ENCODE measurements at places on chromosomes 5 and 9.
A peak's percentile ranks its signal among the peaks of the same experiment; 100 is the strongest.

DNA sequence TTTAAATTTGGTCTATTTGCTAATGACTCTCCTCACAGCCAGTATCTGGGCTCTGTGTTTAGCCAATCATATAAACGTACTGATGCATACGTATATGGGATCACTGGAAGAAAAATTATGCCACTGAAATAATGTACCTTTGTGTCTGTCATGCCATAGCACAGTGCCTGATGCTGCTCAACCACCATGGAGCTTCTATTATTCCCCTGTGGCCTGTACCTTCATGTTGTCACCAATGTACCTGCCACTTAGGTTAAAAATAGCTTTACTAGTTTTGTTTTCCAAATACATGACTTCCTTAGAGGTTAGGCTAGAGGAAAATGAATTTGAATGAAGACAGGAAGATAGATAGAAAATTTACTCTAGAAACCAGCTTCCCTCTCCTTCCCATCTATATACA lies 34.6 kb downstream of the HACD4 start:
- no peak for DNase-seq

DNA sequence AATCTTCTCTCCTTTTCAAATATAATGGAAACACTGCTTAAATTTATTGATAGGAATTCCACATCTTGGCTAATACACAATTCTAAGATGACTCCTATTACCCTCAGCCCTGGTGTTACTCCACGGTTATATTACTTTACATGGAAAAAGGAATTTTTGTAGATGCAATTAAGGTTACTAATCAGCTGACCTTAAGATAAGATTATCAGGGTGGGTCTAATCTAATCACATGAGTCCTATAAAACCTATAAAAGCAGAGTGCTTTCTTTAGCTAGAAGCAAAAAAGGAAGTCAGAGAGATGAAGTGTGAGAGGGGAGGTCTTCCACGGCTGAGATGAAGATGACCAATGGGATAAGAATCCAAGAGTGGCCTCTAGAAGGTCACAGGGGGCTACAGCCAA lies 268.6 kb downstream of the PDE4D start:
- no peak for DNase-seq

- DNase-seq = no peak
These were observed 35.2 kb downstream of the RLN2 start for GRCh38 chr9:5269249-5269715.

GRCh38 chr5:124592891-124593290 lies 153.5 kb downstream of the ZNF608 start:
- DNase-seq = no peak

DNA sequence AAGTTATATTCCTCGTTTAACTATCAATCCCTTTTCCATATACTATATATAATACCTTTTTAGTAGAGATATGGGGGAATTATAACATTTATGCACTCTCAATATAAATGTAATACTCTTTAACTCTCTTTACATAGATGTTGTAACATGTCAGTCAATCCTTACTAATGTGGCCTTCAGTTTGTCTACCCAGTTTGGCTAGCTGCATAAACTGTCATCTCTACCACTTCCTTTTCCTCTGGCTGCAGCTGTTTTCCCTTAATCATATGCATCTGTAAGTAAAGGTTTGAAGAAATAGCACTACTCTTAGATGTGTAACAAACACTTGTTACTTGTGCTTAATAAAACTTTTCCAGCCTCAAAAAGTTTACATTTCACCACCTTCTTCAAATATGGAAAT lies 13.4 kb downstream of the ABHD17B start:
- DNase-seq = no peak

GRCh38 chr9:96048104-96048955 lies 172.8 kb downstream of the ERCC6L2 start:
- peak; percentile 32 for DNase-seq

DNA sequence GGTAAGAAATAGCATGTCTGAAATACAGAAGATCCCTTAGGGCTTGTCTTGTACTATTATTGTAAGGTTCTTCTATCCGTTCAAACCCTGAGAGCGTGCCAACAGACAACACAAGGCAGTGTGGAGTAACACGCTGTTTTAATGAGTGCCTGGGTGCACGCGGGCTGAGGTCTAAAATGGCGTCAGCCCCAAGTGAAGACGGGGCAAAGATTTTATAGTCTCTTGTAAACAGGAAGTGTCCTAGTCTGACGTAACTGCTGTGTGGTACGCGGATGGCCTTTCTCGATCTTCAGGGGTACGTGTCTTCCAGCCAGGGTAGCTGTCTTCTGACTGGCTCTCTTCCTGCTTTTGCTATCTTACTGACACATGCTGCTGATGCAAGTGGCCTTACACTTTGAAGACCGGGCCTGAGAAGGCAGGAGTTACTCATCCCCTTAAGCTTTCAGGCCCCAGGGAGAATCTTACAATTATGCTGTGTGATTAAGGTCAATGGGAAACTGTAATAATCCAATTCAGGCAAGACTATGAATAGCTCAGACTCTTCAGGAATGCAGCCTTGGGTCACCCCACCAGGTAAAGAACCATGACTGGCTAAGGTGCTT lies 1812.0 kb upstream of the CDH9 start:
- DNase-seq = no peak

DNA sequence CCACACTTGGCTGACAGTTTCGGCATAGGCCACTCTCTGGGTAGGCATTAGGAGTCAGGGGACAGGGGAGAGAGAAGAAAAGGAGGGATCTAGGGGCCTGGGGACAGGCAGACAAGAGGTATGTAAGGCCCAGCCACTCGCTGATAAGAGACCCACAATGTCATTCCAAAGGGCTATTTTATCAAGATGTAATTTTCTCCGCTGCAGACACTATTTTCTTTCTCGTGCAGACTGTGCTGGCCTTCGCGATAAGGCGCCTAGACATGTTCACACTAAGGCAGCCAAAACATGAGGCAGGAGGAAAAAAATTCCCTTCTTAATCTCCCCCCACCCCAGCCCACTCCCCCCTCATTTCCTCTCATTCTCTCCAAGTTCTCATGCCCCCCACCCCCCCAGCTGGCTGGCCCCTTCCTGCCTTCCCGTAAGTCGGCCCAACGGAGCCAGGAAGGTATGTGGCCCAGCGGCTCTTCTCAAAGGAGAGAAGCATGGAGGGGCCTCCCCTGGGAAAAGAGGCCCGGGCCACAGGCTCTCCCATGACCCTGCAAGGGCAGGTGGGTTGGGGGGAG lies 44.9 kb upstream of the SYNPO start:
- DNase-seq = no peak

GRCh38 chr5:172090976-172091547 lies 84.6 kb upstream of the FBXW11 start:
- no peak for DNase-seq

- no peak for DNase-seq
These were observed 119.9 kb downstream of the TMEM174 start for GRCh38 chr5:73292816-73293459.

GRCh38 chr5:132820162-132820754 lies 7.2 kb downstream of the SOWAHA start:
- peak; percentile 92 for DNase-seq

- no peak for DNase-seq
These were observed 4.4 kb upstream of the FGD3 start for GRCh38 chr9:92942688-92943616.

DNA sequence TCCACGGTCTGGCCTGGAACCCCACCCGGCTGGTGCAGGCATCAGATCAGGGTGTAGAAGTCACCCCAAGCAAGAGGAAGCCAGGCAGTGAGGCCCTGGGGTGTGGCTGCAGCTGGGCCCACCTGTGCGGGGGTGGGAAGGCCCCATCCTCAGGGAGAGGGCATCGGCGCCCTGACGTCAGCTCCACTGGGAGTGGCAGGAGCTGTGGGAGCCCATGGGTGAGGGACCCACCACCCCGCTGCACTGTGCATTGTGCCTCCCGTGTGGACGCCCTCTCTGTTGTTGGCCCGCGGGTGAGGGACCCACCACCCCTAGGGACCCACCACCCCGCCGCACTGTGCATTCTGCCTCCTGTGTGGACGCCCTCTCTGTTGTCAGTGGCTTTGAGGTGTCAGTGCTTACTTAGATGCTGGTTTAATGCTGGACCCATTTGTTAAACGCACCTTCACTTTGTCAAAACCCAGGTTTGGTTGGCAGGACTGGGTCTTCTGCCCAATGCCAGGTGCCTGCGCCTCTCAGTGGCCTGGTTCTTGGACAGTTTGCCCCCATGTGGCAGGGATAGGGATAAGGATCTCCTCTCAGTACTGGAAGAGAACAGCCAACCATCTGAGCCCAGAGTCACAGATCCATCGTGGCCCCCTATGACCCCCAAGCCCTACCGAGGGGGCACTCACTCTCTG lies 6.9 kb upstream of the EXOC3 start:
- DNase-seq = no peak

DNA sequence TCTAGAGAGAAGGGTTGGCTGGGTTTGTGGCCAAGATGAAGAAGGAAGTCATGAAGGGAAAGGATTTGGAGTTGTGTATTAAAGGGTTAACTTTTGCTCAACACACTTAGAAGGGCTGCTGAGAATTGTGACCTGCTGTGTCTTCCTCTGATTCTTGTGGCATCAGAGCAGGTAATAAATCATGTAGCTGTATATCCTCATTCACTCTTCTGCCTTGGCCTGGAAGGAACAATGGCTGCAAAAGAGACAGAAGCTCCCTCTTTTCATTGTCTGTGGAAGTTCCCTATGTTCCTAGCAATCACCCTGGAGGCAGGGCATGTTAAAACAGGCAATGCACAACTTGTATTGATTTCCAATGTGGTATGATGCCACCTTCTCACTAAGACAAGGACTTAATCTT lies 159.1 kb downstream of the LRRC70 start:
- DNase-seq = no peak

DNA sequence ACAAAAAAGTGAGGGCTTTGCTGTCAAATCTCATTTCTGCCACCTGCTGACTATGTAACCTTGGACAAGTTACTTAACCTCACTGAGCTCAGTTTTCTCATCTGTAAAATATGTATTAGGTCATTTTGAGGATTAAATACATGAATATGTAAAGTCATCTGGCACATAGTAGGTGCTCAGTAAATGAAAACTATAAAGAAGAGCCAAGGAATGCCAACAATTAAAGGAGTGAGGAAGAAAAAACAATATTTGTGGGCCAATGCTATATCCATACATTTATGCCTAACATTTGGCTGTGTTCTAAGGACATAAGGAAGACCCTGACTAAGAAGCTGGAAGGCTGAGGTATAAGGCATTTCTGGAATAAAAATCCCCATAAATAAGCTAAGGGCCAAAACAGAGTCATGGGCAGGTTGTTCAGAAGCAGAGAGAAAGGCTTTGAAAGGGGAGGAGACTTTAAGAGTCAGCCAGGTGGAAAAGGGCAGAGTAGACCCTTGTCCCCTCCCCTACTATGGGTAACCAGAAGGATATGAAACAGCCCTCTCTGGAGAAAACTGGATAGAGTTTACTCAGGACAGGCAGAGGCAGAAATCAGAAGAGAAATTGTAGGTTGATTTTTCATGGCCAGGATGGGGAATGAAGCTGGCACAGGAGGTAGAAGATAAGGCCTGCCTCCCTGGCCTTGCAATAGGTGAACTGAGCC lies 47.6 kb upstream of the SIL1 start:
- DNase-seq = no peak

DNA sequence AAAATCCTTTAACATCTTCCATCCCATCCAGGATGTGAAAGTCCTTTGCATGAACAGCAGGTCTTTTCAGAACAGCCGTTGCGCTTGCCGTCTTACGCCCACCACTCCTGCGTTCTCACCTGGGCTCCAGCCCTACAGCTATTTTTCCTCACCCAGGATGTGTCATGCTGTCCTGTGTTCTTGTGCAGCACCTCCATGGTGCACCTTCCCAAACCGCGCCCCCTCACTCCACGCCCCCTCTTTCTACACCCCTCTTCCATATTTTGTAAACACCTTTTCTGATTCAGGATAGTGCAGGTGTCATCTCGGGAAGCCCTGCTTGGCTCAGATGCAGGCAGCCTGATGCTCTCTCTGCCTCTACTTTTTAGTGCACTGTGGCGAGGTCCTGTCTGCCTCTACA lies 18.4 kb downstream of the CAMK4 start:
- DNase-seq = no peak

- no peak for DNase-seq
These were observed 86.7 kb downstream of the PSD2 start for GRCh38 chr5:139882316-139882715.

- no peak for DNase-seq
These were observed 177.9 kb downstream of the MACROH2A1 start for GRCh38 chr5:135221187-135221473.

DNA sequence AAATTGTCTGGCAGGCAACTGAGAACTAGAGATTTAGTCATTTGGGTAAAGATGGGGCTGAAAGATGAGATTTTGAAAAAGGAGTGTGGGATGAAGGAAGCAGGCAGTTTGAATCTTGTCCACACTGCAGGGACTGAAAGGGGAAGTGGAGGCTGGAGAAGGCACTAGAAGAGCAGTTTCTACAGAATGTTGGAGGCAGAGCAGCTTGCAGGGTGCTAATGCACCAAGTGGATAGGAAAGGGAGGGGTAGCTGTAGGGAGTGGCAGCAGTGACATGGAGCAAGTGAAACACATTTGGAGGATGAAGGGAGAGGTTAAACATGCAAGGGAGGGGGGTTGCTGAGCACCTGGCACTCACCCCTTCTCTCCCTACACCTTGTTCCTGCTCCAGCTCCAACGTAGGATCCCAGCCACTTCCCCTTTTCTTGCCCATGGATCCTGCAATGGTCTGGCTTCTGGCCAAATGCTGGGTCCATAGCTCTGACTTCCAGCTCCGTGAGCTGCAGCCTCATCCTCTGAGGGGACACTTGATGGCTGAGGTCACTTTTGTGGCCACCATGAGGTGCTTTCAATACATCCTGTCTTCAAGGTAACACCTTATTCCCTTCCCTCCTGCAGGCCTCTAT lies 30.0 kb upstream of the FGD3 start:
- DNase-seq = no peak

- no peak for DNase-seq
These were observed 201.3 kb downstream of the C9orf152 start for GRCh38 chr9:110006657-110007056.

- no peak for DNase-seq
These were observed 344.3 kb upstream of the ARRDC3 start for GRCh38 chr5:91727463-91727862.

GRCh38 chr5:124234022-124234769 lies 512.2 kb downstream of the ZNF608 start:
- DNase-seq = no peak

GRCh38 chr9:109975574-109976295 lies 195.7 kb downstream of the PALM2AKAP2 start:
- no peak for DNase-seq

DNA sequence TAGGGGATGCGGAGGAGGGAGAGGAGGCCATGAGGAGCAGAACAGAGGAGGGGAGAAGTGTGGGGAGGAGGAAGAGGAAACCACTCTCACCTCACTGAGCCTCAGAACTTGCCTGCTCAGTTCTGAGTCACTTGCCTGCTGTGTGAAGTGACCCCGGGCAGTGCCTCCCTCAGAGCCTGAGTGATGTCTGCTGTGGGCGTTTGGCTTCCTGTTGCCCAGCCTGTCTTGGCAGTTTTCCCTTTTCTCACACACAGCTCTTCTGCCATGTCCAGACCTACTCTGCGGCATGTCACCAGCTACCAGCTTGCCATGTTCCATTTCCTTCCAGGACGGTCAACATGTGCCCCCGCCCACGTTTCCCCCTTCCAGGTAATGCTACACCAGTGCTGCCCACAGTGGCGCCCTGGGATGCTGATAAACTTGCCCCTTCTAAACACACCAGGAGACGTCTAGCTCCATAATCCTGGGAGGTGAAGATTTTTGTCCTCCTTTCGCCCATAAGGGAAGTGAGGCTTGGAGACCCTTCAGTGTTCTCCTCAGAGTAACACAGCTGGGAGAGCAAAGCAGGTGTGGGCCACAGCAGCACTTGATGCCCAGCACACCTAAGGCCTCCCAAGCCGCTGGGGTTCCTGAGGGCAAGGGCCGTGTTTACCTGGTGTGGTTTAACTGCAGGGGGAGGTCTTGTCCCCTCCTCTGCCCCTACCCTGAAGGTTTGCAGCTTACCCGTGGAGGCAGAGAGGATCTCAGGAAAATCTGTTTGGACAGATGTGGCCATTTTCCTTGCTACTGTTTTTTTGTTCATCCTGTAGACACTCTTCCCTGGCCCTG lies 63.8 kb upstream of the RNF130 start:
- DNase-seq = no peak
